ENCODE measurements at places on chromosomes 16 and 17. TPM values are rescaled to one million over a fixed set of nuclear protein-coding genes. Genes with fewer than 3 reads are reported as not detected.

The C17orf67 gene
- total RNA-seq: 1.5 TPM

DNA sequence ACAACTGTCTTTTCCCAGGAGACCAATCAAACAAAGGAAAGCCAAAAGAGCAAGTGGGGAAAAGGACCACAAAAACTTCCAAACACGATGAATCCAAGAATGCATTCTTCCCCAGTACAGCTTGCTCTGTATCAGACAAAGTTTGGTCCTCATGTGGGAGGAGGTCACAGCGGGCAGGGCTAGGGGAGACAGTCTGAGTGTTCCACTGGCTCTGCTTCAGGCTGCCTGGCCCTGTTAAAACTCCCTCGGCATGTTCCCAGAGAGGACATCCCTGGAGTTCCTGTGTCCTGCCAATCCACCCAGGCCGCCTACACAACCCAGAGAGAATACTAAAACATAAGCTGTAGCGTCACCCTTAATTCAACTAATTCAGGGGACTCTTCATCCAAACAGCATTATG, 415.1 kb upstream of the DYNLRB2 start:
- no peak for DNase-seq

DNA sequence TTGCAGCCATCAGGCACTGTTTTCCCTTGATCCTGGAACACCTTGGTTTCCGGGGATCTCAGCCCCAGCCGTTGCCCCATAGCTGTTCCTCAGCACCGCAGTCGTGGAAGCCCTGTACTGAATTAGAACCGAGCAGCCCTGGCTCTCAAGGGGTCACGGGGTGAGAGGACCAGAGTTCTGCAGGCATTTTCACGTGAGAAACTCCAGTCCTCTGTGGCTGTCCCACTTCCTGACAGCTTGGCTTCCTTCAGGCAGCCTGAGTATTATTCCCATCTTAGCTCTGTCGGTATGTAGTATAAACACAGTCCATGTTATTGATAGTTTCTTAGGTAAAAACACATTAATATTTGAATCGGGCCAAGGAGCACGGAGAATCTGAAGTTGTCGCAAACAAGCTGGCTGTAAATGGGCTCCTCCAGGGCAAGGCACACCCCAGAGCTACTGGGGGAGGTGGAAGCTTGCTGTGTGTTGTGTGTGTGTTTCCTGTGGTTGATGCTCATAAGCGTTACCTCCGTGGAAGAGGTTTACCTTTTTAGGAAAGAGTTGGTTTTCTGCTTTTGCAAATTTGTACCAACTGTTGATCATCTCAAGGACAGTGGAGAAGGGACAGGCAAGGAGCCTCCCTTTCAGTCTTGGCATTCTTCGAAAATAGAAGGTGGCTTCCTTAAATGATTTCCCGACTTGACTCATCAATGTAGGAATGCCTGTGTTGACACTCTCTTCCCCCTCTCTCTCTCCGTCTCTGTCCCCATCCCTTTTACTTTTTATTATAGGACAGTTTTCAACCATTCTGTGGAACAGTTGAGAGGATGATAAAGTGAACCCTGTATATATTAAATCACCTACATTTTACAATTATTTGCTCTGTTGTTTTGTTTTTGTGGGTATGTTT, 208.9 kb upstream of the CHMP6 start:
- no peak for DNase-seq

GRCh38 chr16:72961115-72961832, 86.7 kb downstream of the ZFHX3 start:
- no peak for DNase-seq

GRCh38 chr16:67236563-67237395, 9.8 kb downstream of the TMEM208 start:
- peak; percentile 25 for DNase-seq

DNA sequence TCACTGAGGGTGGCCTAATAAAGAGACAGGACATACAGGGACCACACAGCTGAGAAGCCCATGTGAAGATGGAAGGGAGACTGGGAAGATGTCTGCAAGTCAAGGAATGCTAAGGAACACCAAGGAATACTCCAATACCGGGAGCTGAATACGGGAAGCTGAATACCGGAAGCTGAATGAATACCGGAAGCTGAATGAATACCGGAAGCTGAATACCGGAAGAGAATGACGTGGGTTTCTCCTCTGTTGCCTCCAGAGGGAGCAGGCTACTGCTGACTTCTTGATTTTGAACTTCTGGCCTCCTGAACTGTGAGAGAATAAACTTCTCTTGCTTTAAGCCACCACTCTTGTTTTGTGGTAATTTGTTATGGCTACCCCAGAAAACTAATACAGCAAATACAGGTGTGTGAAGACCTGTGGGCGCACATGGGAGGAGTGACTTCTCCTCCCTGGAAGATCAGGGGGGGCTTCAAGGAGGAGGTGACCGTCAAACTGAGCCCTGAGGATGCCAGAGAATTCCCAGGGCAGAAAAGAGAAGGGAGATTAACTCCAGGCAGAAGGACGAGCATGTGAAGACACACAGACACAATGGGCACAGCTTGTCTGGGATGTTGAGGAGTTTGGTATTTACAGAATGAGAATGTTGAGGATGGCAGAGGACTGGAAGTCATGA, 259.9 kb downstream of the IRF8 start:
- no peak for DNase-seq

DNA sequence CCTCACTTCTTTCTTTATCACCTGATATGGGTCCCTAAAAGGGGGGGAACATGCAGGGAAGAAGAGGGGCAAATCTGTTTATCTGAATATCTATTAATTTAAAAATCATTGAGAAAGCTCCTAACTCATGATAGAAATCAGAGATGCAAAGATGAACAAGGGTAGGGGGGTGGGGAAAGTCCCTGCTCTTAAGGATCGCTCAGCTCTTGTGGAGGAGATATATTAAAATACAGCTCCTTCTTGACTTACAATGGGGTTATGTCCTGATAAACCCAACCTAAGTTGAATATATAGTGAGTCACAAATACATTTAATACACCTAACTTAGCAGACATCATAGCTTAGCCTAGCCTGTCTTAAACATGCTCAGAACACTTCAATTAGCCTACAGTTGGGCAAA, 237.5 kb downstream of the MAF start:
- DNase-seq: no peak

- no peak for DNase-seq
Measured at GRCh38 chr16:48225456-48225855, 18.6 kb upstream of the LONP2 start.
